ENCODE measurements at places on chromosomes 3 and 15. TPM values are rescaled to one million over a fixed set of nuclear protein-coding genes. Genes with fewer than 3 reads are reported as not detected.

Gene CCR3
- total RNA-seq: not detected

Gene ERICH6
- not detected for total RNA-seq

Gene LRRIQ4
- total RNA-seq: not detected

Gene SEMA6D
- total RNA-seq: 0.52 TPM

Gene EPHA3
- 0.33 TPM for total RNA-seq

Gene BTBD1
- 83.9 TPM for total RNA-seq

Gene UBAP1L
- total RNA-seq: 1.4 TPM

Gene SLC51B
- total RNA-seq: not detected

Gene LTF
- not detected for total RNA-seq

Gene FAM81A
- 2.5 TPM for total RNA-seq

Gene WNT7A
- 16.2 TPM for total RNA-seq

Gene LTK
- total RNA-seq: 0.29 TPM

Gene GOLGA8T
- not detected for total RNA-seq

Gene CCR1
- not detected for total RNA-seq

Gene NR1I2
- total RNA-seq: 0.04 TPM

Gene PP2D1
- not detected for total RNA-seq

Gene DCBLD2
- 307 TPM for total RNA-seq

Gene HCN4
- not detected for total RNA-seq

Gene CLK3
- total RNA-seq: 56.2 TPM

Gene GMPPB
- 83.9 TPM for total RNA-seq

Gene CCDC13
- total RNA-seq: not detected

Gene LCTL
- not detected for total RNA-seq

Gene ARRDC4
- 7.1 TPM for total RNA-seq

Gene GPR156
- 5.1 TPM for total RNA-seq

Gene IL16
- total RNA-seq: not detected

Gene CCDC54
- not detected for total RNA-seq

Gene ATR
- 15.6 TPM for total RNA-seq

Gene GLDN
- total RNA-seq: not detected

Gene RPL14
- 543 TPM for total RNA-seq

Gene NPHP3
- 7.7 TPM for total RNA-seq

Gene TM4SF1
- total RNA-seq: 408 TPM

Gene REC114
- not detected for total RNA-seq

Gene RPUSD2
- total RNA-seq: 24.4 TPM

Gene SLC22A13
- total RNA-seq: 0.73 TPM

Gene GRAMD2A
- total RNA-seq: not detected

Gene LRCH3
- total RNA-seq: 43.1 TPM

Gene VEPH1
- 11.5 TPM for total RNA-seq

Gene SPATA12
- 0.47 TPM for total RNA-seq

Gene FGD5
- total RNA-seq: not detected

Gene MFAP1
- total RNA-seq: 18.5 TPM

Gene IGSF11
- 0.66 TPM for total RNA-seq

Gene GRK7
- total RNA-seq: 0.12 TPM

Gene TMEM45A
- 7.6 TPM for total RNA-seq

Gene LRRC15
- 0.36 TPM for total RNA-seq

Gene SLC12A1
- total RNA-seq: not detected

Gene DIPK2A
- 31.3 TPM for total RNA-seq

Gene IFRD2
- total RNA-seq: 300 TPM

Gene SERINC4
- total RNA-seq: not detected

Gene ATP13A5
- total RNA-seq: not detected

Gene CAND2
- 4.8 TPM for total RNA-seq

All from PC-3 (cell line).